ENCODE measurements at places on chromosomes 6 and 20.

GRCh38 chr20:38547288-38548085, 33.5 kb upstream of the ADIG start:
- no peak for DNase-seq

- DNase-seq = no peak
These were observed 630.6 kb downstream of the GRIK2 start for GRCh38 chr6:102023977-102024657.

DNA sequence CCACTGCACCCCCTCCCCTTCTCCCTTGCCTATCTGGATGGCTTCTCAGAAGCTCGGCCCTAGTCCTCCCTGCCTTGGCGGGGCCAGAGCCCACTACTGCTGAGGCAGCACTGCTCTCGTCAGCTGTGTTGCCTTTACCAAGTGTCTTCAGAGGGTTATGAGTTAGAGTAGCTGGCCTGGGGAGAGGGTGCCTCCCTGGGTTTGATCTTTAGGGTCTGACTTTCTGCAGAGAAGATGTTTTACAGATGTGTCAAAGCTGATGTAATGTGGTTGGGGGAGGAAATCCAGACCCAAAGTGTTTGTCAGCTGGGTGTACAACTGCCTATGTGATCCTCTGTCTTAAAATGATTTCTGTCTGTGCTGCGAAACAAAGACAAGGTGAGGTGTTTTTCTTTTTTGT, 30.4 kb upstream of the PI16 start:
- no peak for DNase-seq

DNA sequence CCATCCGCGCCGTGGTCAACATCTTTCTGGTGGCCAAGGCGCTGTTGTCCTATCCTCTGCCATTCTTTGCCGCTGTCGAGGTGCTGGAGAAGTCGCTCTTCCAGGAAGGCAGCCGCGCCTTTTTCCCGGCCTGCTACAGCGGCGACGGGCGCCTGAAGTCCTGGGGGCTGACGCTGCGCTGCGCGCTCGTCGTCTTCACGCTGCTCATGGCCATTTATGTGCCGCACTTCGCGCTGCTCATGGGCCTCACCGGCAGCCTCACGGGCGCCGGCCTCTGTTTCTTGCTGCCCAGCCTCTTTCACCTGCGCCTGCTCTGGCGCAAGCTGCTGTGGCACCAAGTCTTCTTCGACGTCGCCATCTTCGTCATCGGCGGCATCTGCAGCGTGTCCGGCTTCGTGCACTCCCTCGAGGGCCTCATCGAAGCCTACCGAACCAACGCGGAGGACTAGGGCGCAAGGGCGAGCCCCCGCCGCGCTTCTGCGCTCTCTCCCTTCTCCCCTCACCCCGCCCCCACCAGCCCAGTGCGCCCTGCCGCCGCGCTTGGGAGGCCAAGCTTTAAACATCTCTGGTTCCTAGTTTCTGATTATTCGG, 4.0 kb downstream of the SLC32A1 start:
- DNase-seq = no peak
